Psoas muscle (tissue), 8 donors: ENCODE measurements at places on chromosomes 7 and 10. TPM values are rescaled to one million over a fixed set of nuclear protein-coding genes. Genes with fewer than 3 reads are reported as not detected.

The STK31 gene
- 0.01 TPM for polyA plus RNA-seq

The ADRB1 gene
- polyA plus RNA-seq, result 0.03 TPM

The TAS2R4 gene
- 0.04 TPM for polyA plus RNA-seq

The HTR5A gene
- 0.01 TPM for polyA plus RNA-seq

The CPA5 gene
- 0.42 TPM for polyA plus RNA-seq

The ANKRD61 gene
- not detected for polyA plus RNA-seq

The TAS2R39 gene
- not detected for polyA plus RNA-seq

The FGFBP3 gene
- 0.56 TPM for polyA plus RNA-seq

The PANK1 gene
- polyA plus RNA-seq, result 0.91 TPM

The UNC5B gene
- 1.1 TPM for polyA plus RNA-seq

The CASP7 gene
- polyA plus RNA-seq, result 4.5 TPM

GRCh38 chr10:72261784-72262404 is 11.8 kb upstream of the DDIT4 start:
- no peak overlapping the region for H3K4me3 ChIP-seq
- H3K27me3 ChIP-seq, result no peaks in the 10 kb centered on the region
- H3K4me1 ChIP-seq, result peaks cover 36% of the 10 kb centered on the region
- H3K27ac ChIP-seq, result peak overlapping the region; percentile 91
- no peaks in the 10 kb centered on the region for H3K36me3 ChIP-seq

- no peak for DNase-seq
- peaks cover 31% of the 10 kb centered on the region for H3K4me1 ChIP-seq
Measured at GRCh38 chr7:123601530-123601929, at the start of gene ASB15. Gene ASB15, plus strand, starts transcription at chr7:123601821. Its CDS starts 12,682 bp downstream, at chr7:123614503.

- no peaks in the 10 kb centered on the region for H3K27me3 ChIP-seq
- H3K4me1 ChIP-seq, result no peaks in the 10 kb centered on the region
- DNase-seq, result no peak
- H3K27ac ChIP-seq, result no peak overlapping the region
- H3K36me3 ChIP-seq, result no peaks in the 10 kb centered on the region
Measured at GRCh38 chr7:103843689-103844480, 145.6 kb downstream of the RELN start.

DNA sequence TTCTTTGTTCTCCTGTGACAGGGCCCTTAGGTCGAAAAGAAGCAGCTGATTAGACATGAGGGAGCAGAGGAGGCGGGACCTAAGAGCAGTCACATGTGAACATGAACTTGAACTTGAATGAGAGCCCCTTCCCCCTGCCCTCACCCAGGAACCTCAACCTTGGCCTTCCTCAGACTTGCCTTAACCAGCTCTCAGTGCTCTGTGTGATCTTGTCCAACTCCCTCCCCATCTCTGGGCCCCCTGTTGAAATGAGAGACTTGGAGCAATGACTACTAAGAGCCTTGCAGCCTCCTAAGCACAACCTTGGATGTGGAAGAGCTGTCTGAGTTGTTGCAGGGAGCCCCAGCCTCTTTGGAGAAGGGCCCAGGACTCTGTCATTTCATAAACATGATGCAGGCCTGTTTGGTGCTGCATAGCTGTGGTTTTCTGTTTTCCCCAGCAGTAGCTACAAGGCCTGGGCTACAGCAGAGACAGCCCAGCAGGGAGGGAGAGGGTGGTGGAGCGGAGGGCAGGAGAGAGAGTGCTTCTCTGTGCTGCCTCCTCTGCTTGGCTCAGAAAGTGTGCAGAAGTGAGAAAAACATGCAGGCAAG is 123.9 kb upstream of the ZMIZ1 start:
- peak; percentile 67 for DNase-seq
- no peaks in the 10 kb centered on the region for H3K27me3 ChIP-seq
- H3K27ac ChIP-seq, result no peak overlapping the region
- H3K36me3 ChIP-seq, result no peaks in the 10 kb centered on the region

- no peak overlapping the region for H3K4me3 ChIP-seq
- no peaks in the 10 kb centered on the region for H3K27me3 ChIP-seq
- H3K36me3 ChIP-seq, result peaks cover 18% of the 10 kb centered on the region
- no peak for DNase-seq
- no peak overlapping the region for H3K27ac ChIP-seq
- H3K4me1 ChIP-seq, result peaks cover 10% of the 10 kb centered on the region
Measured at GRCh38 chr7:44697136-44698045, 51.3 kb upstream of the ZMIZ2 start.

GRCh38 chr7:42590771-42591310 is 321.0 kb downstream of the C7orf25 start:
- no peaks in the 10 kb centered on the region for H3K36me3 ChIP-seq
- no peaks in the 10 kb centered on the region for H3K4me1 ChIP-seq
- no peaks in the 10 kb centered on the region for H3K27me3 ChIP-seq
- DNase-seq, result no peak
- H3K4me3 ChIP-seq, result no peak overlapping the region

DNA sequence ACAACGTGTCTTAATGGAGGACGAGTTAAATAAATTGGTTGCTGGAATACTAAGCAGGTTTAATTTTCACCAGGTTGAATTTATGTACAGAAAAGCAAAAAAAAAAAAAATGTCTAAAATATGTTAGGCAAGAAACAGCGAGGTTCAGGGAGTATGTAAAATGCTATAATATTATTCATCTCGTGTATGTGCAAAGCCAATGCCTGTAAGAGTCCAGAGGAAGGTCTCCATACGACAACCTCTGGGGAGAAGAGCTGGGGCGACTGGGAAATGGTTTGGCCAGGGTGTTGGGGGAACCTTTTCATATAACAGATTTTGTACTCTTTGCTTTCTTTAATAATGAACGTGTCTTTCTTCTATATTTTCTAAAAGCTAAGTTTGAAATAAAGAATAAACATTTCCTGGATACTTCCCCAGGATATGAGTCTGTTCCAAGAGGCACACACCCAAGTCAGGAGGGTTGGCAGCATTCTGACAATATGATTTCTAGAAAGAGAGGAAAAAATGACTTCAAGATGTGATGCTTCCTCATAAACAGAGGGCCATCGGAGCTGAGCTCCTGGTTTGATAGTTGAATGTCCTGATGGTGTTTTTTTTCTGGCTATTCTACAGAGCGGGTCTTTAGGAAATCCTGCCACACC is 208.6 kb upstream of the MGMT start:
- H3K27me3 ChIP-seq, result no peaks in the 10 kb centered on the region
- H3K27ac ChIP-seq, result no peak overlapping the region
- no peak for DNase-seq
- no peaks in the 10 kb centered on the region for H3K36me3 ChIP-seq
- H3K4me3 ChIP-seq, result no peak overlapping the region
- no peaks in the 10 kb centered on the region for H3K4me1 ChIP-seq

GRCh38 chr10:46097576-46098317 is 51.7 kb upstream of the MSMB start:
- DNase-seq, result no peak
- no peaks in the 10 kb centered on the region for H3K4me1 ChIP-seq
- H3K4me3 ChIP-seq, result no peak overlapping the region
- no peaks in the 10 kb centered on the region for H3K27me3 ChIP-seq

DNA sequence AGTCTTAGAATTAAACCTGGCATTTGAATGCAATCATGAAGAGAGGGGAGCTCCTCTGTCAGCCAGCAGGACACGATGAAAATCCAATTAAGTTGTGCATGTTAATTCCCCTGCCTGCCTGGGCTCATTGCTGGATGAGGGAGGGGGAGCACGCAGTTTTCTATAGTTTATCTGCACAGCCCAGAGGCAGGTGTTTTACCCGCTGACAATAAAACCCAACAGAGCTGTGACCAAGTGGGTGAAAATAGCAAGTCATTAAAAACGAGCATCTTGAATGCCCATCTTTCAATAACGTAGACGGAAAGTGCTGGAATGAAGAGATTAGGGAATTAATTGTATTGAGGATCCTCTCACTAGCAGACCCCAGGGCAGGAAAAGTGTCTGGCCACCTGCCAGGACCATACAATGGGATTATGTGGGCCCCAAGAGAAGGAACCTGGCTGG is 100.1 kb upstream of the FAM20C start:
- no peak overlapping the region for H3K4me3 ChIP-seq
- no peaks in the 10 kb centered on the region for H3K27me3 ChIP-seq
- no peak for DNase-seq
- H3K4me1 ChIP-seq, result peaks cover 18% of the 10 kb centered on the region
- H3K36me3 ChIP-seq, result no peaks in the 10 kb centered on the region

- H3K4me3 ChIP-seq, result no peak overlapping the region
- H3K27ac ChIP-seq, result no peak overlapping the region
- DNase-seq, result no peak
- no peaks in the 10 kb centered on the region for H3K27me3 ChIP-seq
- no peaks in the 10 kb centered on the region for H3K36me3 ChIP-seq
Measured at GRCh38 chr10:90675621-90676020, 182.2 kb downstream of the HTR7 start.

GRCh38 chr7:66832531-66833351 is 88.3 kb upstream of the TMEM248 start:
- no peak overlapping the region for H3K27ac ChIP-seq
- no peaks in the 10 kb centered on the region for H3K36me3 ChIP-seq
- no peaks in the 10 kb centered on the region for H3K4me1 ChIP-seq
- no peak overlapping the region for H3K4me3 ChIP-seq

- no peak overlapping the region for H3K4me3 ChIP-seq
- no peaks in the 10 kb centered on the region for H3K36me3 ChIP-seq
- no peaks in the 10 kb centered on the region for H3K4me1 ChIP-seq
- DNase-seq, result no peak
- no peak overlapping the region for H3K27ac ChIP-seq
Measured at GRCh38 chr10:108753326-108753725, 1170.0 kb downstream of the XPNPEP1 start.

DNA sequence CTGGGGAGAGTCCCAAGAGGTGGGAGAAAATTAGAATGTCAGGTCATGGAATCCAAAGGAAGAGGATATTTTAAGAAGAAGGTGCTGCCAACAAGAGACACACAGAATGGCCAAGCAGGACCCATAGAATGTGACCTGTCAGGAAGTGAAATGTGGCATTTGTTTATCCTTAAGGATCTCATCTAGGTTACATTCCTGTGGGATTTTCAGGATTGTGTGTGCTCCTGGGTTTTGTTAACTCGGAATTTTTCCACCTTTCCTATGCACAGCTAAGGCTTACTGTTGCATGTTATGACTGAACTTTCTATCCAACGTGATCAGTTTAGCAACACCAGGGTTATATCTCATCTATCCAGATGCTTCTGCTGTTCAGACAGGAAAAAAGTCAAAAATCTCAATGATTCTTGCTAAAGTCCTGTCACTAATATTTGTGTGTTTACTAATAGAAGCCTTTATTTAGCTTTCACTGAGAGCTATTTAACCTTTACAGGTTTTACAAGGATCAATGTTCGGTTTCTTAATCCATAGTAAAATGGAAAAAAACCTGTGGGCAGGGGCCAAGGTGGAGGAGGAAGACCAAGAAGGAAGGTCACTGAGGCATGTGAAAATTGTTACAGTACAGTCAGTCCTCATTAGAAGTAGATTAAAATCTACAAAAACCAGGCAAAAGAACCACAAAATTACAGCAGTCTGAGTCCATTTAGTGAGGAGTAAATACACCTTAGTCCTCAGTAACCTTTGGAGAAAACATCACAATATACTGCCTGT is 437.8 kb upstream of the NPVF start:
- peaks cover 40% of the 10 kb centered on the region for H3K4me1 ChIP-seq
- no peak overlapping the region for H3K4me3 ChIP-seq
- H3K36me3 ChIP-seq, result no peaks in the 10 kb centered on the region

DNA sequence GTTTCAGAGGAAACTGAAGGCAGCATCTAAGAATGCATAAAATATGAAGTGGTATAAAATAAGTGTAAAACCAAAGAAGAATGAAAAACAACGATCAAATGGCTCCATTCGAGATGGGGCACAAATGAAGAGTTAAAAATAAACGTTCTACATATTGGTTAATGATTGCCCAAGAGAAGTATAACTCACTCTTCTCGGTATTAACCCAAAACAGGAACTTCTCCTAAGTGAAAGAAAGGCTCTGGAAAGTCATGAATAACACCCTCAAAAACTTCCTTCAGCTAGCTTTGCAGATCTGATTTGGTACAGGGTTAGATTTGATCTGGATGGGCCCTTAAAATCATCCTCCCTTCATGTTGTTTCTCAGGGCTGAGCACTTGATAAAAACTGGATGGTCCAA is 94.3 kb upstream of the ADO start:
- no peaks in the 10 kb centered on the region for H3K27me3 ChIP-seq
- no peak for DNase-seq
- H3K27ac ChIP-seq, result no peak overlapping the region
- H3K4me1 ChIP-seq, result no peaks in the 10 kb centered on the region

DNA sequence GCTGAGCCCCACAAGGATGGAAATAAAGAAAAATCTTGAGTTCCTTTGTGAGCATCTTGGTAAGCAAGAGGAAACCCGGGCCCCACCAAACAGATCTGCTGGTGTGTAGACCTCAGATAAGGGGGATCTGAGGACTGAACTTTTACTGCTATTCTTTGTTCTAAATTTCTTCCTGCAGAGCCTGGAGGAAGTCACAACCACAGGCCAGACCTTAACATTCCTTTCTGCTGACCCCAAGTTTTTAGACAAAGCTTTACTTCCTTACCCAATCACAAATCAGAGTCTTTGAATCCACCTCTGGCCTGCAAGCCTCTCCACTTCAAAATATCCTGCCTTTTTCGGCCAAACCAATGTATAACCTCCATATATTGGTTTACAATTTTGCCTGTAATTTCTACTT is 352.6 kb upstream of the AUTS2 start:
- no peaks in the 10 kb centered on the region for H3K27me3 ChIP-seq
- no peak overlapping the region for H3K4me3 ChIP-seq
- no peak overlapping the region for H3K27ac ChIP-seq
- no peak for DNase-seq
- no peaks in the 10 kb centered on the region for H3K4me1 ChIP-seq
